ENCODE measurements at places on chromosomes 13 and 19.

GRCh38 chr13:57633950-57634838 lies 2.6 kb downstream of the PCDH17 start:
- DNase-seq = no peak

- DNase-seq = no peak
These were observed 754 bp upstream of the SIX5 start for GRCh38 chr19:45769821-45770191.

GRCh38 chr13:52348071-52348470 lies 57.9 kb downstream of the THSD1 start:
- DNase-seq = peak; percentile 88

DNA sequence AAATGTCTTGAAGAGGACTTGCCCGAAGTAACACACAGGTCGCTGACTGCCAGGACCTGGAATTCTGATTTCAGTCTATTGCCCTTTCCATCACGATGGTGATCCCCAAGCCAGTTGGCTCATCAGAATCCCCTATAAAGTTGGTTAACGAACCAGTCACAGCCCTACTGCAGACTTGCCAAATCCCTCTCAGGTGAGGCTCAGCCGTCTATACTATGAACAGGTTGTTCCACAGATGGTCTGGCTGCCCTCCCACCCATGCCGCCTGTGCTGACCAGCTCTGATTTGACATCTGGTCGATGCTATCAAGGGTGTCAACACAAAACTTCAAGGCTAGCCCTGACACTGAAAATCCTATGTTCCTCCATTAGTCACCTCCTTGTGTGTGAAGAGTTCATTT lies 90.0 kb downstream of the RNASEH2B start:
- DNase-seq = no peak

- no peak for DNase-seq
These were observed 2.4 kb downstream of the LIN7B start for GRCh38 chr19:49116544-49116943.

DNA sequence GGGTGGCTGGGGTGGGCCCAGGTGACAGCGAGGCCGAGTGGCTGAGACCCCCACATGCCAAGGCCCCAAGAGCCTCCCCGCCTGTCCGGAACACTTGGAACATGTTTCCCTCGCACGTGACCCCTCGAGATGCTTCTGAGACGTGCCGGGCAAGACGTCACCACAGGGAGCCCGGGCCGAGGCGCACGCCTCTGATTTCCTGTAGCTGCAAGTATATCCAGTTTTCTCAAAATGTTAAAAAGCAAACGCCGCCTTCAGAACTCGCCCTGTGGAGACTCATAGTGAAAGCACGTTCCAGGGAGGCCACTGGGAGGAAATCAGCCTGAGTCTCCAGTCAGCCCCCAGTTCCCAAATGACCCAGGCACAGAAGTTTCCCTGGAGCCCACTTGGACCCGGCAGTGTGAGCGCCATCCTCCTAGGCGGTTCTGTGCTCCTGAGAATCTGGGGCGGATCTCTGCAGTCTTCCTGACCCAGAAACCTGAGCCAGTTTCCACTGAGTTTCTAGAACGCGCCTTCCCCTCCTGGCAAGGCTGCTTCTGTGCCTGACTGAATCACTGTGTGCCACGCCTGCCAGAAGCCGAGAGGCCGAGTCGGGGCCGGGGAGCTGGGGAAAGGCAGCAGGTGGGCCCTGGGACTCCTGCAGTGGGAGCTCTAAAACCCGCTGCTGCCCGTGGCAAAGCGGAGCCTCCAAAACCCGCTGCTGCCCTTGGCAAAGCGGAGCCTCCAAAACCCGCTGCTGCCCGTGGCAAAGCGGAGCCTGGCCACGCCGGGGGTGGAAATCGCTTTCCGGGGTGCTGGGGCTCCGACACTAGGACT lies 179.3 kb downstream of the KDM4B start:
- DNase-seq = no peak

- no peak for DNase-seq
These were observed 28.2 kb upstream of the FXYD3 start for GRCh38 chr19:35087393-35087792.

- DNase-seq = no peak
These were observed 44.8 kb upstream of the FNDC3A start for GRCh38 chr13:48930918-48931317.

GRCh38 chr19:41530761-41531301 lies 45.1 kb upstream of the CEACAM21 start:
- DNase-seq = no peak

DNA sequence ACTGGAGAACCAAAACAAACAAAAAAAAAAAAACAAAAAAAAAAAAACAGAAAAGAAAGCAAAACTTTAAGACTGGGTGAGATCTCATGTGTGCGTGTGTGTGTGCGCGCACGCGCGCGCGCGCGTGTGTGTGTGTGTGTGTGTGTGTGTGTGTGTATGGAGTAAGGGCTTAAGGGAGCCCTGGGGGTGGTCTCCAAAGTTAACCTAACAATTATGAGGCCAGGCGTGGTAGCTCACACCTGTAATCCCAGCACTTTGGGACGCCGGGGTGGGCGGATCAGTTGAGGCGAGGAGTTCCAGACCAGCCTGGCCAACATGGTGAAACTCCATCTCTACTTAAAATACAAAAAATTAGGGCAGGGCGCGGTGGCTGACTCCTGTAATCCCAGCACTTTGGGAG lies 46.7 kb downstream of the CYP4F22 start:
- no peak for DNase-seq

GRCh38 chr19:15354566-15355296 lies 22.4 kb upstream of the BRD4 start:
- no peak for DNase-seq

DNA sequence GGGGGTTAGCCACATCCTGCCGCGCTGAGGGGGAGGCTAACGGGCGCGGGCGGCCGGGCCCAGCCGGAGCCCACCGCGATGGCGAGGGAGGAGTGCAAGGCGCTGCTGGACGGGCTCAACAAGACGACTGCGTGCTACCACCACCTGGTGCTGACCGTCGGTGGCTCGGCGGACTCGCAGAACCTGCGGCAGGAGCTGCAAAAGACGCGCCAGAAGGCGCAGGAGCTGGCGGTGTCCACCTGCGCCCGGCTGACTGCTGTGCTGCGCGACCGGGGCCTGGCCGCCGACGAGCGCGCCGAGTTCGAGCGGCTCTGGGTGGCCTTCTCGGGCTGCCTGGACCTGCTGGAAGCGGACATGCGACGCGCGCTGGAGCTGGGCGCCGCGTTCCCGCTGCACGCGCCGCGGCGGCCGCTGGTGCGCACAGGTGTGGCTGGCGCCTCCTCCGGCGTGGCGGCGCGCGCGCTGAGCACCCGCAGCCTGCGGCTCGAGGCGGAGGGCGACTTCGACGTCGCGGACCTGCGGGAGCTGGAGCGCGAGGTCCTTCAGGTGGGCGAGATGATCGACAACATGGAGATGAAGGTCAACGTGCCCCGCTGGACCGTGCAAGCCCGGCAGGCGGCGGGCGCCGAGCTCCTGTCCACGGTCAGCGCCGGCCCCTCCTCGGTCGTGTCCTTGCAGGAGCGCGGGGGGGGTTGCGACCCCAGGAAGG lies 692 bp downstream of the RGS9BP start:
- no peak for DNase-seq

GRCh38 chr13:22240716-22241115 lies 569.8 kb downstream of the FGF9 start:
- DNase-seq = no peak

- DNase-seq = no peak
These were observed 7.4 kb downstream of the SLC35E1 start for GRCh38 chr19:16564842-16565241.

DNA sequence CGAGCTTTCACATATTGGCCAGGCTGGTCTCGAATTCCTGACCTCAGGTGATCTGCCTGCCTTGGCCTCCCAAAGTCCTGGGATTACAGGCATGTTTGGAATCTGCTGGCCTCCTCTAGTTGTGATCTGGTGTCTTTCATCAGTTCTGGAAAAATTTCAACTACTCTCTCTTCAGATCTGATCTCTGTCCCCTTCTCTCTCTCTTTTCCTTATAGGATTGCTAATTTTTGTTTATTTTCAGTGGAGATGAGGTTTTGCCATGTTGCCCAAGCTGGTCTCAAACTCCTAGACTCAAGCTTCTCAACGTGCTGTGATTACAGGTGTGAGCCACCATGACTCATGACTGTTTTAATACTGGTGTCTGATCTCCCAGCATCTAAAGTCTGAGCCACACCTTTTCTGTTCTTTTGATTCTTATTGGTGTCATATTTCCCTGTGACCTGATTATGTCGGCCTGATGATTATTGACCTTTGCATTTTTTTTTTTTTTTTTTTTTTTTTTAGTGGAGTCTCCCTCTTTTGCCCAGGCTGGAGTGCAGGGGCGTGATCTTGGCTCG lies 10.4 kb upstream of the NANOS2 start:
- no peak for DNase-seq

DNA sequence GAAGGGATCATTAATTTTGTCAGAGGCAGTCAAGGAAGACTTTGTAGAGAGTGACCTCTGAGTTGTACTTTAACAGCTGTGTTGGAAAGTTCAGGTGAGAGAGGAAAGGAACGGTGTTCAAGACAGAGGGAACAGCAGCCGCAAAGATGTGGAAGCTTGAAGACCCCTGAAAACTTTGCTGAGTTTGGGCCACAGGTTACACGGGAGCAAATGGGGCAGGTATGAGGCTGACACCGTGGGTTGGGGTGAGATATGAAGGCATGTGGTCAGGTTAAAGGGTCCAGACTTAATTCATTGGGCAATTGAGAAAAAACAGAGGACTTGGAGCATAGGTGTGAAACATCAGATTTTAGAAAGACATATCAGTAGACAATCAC lies 72.0 kb upstream of the SERP2 start:
- no peak for DNase-seq

DNA sequence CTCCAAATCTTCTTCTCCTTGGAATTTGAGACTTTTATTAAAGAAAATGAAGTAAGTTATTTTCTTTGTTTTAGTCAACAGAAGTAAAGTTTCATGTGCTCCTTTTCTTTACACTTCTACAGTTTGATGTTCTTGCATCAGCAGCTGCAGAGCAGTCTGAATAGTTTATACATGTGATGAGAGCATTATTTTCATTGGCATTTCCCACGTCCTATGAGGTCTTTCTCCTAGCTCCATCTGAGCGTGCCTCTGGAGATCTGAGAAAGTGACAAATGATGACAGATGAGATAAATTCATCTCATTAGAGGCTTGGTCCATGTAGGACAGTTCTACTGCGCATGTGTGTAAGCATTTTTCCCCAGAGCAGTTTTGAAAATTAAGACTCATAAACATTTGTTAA lies 1290.0 kb downstream of the UQCRFS1 start:
- DNase-seq = no peak

- DNase-seq = no peak
These were observed 535 bp downstream of the COL5A3 start for GRCh38 chr19:10009714-10010224.

DNA sequence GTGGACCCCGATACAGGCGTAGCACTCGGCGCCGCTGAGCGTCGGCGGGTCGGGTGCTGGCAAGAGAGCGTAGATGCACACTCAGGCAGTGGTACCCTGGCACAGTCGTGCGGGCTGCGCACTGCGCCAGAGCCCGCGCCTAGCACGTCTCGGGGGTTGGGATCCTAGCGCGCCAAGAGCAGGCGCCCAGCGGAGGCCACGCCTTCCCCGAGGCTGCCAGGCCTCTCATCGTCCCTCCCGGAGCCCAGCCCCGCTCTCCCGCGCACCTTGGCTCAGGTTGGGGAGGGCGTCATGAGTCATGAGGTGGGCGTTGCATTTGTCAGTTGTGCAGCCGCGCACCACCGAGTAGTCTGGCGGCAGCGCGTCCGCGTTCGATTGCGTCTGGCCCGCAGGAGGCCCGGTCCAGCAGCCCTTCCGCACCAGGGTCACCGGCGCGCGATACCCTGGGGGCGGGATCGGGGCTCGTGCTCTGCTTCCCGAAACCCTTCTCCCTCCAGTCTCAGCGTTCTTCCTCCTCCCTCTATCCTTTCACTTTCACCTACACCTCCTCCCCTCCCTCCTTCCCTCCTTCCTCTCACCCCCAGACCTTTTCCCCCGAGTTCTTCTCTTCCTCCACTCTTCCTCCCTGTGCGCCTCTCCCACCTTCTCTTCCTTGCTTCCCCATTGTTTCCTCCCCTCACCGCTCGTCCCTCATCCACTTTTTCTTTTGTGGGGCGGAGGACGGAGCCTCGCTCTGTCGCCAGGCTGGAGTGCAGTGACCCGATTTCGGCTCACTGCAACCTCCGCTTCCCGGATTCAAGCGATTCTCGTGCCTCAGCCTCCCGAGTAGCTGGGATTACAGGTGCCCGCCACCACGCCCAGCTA lies 3.5 kb downstream of the LYPD5 start:
- no peak for DNase-seq

DNA sequence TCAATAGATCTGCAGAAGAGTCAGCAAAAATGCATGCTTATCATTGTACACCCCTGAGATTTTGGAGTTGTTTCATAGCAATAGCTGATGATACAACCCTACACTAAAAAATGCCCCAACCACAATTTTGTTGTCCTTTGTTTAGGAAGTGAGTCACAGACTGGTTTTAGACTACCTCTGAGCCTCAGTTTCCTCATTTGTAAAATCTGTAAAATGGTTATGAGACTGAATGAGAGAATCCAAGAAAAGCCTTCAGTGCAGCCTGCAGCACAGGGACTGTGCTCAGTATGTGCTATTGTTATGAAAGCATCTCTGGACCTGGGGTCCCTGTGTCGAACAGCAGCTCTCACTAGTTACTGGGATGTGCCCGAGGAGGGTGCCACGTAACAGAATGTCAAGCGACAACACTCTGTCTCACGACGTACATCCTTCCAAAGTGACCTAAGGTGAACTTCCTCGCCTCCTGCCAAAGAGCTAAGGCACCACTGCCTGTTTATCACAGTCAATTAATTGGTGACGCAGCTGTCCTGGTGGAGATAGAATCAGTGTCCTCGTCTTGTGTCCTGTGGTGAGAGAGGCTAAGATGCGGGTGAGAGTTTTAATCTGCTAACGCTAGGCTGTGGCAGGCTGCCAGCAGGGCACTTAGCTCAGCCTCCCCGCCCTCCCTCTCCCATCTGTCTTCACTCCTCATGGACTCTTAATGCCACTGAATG lies 18.1 kb downstream of the DHRS12 start:
- DNase-seq = peak; percentile 52

GRCh38 chr19:37928527-37929286 lies 21.7 kb downstream of the SIPA1L3 start:
- DNase-seq = no peak

DNA sequence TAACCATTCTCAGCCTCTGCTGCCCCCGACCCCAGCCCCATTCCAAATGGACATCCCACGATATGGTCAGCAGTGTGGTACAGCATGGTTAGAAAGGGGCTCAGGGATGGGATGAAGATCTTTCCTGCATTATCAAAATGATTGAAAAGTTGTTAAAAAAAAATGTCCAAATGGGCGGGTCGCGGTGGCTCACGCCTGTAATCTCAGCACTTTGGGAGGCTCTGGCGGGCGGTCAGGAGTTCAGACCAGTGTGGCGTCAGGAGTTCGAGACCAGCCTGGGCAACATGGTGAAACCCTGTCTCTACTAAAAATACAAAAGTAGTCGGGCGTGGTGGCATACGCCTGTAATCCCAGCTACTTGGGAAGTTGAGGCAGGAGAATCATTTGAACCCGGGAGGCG lies 54.3 kb upstream of the ZNF254 start:
- no peak for DNase-seq

- peak; percentile 95 for DNase-seq
These were observed 22.0 kb downstream of the ITGBL1 start for GRCh38 chr13:101474419-101474957.

All from fibroblast of skin of right quadriceps (primary cell).